ENCODE measurements at places on chromosomes 6 and 20.

GRCh38 chr6:57021086-57021720, 25.3 kb upstream of the KIAA1586 start:
- no peak for DNase-seq

DNA sequence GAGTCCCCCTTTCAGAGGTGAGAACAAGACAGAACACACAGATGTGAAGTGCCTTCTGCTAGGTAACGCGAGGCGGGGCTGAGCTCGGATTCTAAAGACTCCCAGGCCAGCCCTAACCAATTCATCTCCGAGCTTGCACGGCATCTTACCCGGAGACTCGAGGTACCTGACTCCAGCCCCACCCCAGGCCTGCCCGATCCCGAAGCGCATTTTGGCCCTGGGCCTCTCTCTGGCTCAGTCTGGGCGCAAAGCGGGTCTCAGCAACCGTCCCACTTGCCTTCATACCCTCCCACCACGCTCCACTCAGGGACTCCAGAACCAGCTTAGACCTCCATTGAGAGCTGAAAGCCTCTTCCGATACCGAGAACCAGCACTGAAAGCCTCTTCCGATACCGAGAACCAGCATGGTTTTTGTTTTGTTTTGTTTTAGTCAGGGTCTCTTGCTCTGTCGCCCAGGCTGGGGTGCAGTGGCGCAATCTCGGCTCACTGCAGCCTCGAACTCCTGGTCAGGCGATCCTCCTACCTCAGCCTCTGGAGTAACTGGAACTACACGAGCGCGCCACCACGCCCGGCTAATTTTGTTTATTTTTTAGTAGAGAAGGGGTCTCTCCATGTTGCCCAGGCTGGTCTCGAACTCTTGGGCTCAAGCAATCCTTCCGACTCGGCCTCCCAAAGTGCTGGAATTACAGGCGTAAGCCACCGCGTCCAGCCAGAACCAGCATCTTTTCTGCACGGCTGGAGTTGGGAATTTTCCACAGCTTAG, 557 bp upstream of the DYNLRB1 start:
- peak; percentile 68 for DNase-seq

DNA sequence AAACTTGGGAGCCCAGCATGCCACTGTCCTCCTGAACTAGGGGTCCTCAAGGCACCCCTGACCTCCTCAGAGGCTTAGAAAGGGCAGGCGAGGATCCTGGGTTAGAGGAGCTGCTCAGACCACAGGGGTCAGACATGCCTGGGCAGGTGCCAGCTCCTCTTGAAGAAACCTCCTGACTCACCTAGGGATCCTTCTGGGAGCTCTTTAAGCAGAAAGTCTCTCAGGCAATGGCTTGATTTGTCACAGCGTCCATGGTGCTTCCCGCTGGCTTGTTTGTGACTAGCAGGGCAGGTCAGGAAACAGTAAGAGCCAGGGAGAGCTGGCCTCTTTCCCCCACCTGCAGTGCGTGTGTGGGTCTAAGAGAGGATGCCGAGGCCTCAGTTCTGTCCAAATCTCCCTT, 174.5 kb upstream of the SNX9 start:
- DNase-seq, result no peak

- DNase-seq, result no peak
Measured at GRCh38 chr6:37784585-37784967, 35.0 kb upstream of the ZFAND3 start.

DNA sequence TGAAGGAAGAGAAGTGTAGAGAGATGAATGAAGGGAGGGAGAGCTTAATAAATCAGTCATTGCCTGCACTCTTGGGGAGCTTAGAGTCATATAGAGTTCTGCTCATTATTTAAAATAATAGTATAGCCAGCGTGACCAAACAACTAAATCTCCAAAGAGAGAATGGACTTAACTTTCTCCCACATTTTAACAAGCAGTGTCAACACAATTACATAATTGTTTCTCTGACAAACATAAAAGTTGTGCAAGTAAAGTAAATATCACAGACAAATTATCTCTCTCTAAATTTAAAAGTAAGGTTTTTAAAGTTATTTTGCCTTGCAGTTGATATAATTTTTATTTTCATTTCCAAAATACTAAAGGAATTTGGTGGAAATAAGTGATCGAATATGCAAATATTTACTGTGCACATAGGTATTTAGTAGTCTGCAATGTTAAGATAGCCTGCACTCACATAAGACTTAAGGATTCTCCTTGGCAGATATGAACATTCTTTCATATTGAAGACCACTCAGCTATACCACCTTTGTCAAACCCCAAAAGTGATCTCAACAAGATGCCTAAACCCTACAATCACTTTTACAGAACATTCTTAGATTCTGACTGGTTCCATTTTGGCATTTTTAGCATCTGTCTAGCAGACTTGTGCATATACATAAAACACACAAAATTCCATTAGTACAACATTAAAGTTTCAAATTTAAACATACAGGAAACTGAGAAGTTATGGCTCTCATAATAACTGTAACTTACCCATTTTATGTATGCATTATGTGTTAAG, 67.7 kb downstream of the KIF6 start:
- no peak for DNase-seq

DNA sequence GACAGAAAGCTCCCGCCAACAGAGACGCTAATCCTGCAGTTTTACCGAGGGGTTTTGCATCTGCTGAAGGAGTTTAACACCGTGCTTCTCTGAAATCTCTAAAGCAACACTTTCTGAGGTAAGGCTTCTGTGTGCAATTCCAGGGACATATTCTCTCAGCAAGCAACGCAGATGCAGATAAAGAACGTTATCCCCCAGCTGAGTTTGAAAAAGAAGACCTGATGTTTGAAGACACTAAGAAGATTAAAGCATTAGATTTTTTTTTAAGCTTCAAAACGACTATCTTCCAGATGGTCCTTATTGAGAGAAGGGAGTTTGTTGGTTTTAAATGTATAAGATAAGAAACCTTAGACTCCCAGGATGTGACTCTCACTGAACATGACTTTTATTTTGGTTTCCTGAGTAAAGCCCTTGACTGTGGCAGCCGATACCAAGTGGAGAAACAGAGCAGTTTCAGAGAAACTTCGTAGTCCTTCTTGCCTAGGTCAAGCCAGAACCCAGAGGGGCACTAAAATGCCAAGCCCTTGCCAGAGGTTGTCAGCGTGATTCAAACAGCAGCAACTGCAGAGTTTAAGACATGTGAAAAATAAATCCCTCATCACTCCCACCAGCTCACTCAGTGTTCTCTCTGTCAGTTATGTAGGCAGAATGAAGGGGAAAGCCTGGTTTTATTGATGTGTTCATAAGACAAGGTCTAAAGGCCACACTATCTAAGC, 353.3 kb upstream of the CNR1 start:
- DNase-seq, result no peak
